ENCODE measurements at places on chromosomes 4 and X.

DNA sequence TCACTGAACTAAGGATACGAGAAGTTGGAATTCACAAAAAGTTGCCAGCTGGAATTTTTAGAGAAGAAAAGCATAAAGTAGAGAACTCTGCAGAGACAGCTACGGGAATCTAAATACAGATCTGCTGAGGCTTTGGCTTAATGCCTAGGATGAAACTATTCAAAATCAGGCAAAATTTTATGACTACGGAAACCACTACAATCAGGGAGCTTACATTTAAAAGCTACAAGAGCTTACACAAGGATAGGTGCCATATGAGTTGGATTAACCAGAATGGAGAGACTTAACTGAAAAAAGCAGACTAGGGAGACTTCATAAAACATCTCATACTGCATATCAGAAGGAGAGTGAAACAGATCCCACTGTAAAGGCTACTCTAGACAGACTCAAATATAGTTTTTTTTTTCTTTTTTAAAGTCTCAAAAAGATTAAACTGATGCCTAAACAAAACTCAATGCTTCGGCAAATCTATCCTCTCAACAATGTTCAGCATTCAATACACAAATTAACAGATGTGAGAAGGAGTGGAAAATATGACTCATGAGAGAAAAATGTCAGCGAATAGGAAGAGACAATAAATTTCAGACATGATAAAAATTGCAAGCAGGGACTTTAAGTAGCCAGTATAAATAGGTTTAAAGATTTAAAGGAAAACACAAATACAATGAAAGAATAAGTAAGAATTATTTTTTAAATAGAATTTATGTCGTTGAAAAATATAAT lies 586.1 kb downstream of the FSTL5 start:
- DNase-seq, result no peak

- DNase-seq, result no peak
These were observed at the start of gene GPC4 for GRCh38 chrX:133415276-133416105. Gene GPC4, minus strand, starts transcription at chrX:133415489. Its CDS starts 524 bp downstream, at chrX:133414965.

- peak; percentile 14 for DNase-seq
These were observed 88.8 kb downstream of the BCOR start for GRCh38 chrX:40008791-40009461.

DNA sequence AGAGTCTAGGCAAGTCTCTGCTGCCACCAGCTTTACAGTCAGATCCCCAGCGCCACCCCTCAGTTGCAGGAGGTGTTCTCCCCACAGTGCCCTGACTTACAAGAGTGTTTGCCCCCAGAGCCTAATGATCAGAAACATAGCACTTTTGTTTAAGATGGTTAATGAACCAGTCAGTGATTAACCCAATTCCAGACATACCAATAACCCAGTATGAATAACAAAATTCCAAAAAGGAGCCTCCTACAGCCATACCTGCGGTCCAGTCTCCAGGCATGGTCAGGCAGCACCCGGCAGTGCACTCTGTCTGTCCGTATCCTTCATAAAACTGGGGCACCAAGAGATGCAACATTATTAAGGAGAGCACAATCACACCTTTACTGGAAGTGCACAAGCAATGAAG lies 30.7 kb upstream of the CENPU start:
- no peak for DNase-seq

DNA sequence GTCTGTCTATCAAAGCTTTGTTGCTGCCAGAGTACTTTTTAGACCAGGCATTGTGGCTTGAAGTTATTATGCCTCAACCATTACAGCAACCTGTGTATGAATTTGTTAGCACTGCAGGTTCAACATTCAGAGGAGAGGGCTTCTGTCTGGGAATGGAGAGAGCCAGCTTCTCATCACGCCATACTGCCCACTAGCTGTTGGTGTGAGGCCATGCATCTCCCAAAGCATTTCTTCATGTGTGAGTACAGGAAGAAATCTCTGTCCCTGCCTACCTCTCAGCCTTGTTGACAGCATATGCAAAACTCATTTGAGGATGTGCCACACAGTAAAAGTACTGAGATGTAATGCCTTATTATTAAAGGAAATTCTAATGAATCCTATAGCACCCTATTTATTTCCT lies 76.9 kb upstream of the PPARGC1A start:
- no peak for DNase-seq

- DNase-seq, result no peak
These were observed 63.3 kb downstream of the GALNT7 start for GRCh38 chr4:173231916-173232315.

GRCh38 chr4:43564591-43564990 lies 672.1 kb downstream of the GRXCR1 start:
- no peak for DNase-seq

DNA sequence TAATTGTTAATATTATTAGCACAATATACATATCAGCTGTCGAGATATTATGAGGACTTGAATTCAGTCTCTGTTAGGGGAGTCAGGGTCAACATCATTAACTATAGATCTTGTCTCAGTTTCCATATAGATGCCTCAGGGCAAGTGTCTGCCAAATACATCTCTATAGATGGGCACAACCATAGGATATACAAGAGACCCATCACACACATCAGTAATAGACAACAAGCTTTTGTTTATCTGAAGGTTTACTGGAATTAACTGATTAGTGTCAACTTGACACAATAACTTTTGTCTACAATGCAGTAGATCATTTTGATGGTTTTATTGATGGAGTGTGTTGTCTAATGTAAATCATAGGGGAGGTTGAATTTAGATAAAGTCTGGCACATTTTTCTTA lies 37.1 kb upstream of the PHOX2B start:
- DNase-seq, result no peak

- no peak for DNase-seq
These were observed 130.3 kb downstream of the ADRA2C start for GRCh38 chr4:3896441-3896840.

GRCh38 chr4:145435646-145436045 lies 46.0 kb upstream of the SMAD1 start:
- no peak for DNase-seq

GRCh38 chr4:9971711-9972110 lies 49.6 kb downstream of the SLC2A9 start:
- no peak for DNase-seq

DNA sequence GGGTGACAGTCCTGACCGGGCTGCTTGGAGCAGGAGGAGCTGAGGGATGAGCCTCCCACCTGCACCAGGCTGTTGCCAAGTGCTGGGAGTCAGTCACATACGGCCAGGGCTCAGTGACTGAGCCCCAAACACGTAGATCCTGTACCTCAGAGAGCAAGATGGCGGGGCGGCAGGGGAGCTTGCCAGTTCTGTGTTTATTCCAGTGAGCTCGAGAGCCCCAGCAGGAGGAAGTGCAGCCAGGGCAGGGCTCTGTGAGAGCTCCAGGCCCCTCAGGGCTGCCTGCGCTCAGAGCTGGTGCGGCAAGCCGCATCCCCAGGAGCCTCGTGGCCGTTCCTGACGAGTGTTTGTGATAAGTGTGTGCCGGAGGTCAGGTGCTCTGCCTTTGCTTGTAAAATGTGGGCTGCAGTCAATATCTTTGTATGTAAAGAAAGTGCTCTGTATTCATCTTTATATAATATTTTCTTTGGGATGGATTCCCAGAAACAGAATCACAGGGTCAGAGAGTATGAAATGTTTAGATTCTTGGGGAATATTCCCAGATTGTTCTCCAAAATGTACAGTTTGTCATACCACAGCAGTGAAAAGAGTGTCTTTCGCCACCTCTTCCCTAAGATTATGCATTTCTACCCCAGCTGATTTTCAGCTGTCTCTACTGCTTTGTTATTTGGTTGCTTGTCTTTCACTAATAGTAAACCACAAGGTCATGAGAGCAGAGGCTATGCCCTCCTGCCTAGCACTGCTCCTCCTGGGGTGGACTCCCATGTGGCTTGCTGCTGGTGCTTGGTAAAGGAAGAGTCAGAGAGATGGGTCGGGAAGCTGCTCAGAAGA lies 50.3 kb downstream of the NELFA start:
- DNase-seq, result no peak

GRCh38 chr4:147118528-147118927 lies 172.9 kb upstream of the TTC29 start:
- no peak for DNase-seq

DNA sequence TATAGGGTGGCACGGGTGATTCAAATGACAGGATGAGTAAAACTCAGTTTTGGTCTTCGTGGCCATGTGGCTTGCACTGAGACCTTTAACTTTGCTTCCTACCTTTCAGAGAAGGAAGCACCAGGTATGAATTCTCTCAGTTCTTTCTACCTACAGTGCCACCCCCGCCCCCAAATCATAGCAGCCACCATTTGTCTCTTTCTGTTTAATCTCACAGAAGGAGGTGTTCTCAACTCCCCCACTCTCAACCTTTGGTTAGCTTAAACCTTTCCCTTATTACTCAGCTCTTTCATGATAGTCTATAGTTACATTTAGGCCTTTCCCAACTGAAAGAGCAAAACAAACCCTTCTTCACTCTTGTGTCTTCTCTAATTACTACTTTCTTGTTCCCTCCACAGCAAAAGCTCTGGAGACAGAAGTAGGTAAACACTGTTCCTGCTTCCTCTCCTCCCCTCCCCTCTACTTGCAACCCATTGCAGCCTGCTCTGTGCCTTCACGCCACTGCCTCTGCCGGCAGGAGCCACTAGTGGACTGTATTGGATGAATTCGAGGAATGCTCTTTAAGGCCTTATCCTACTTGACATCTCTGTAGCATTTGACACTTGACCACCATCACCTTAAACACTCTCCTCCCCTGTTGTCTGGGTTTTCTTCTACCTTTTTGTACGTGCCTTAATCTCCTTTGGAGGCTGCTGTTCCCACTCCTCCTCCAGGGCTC lies 123.7 kb downstream of the AFF1 start:
- peak; percentile 18 for DNase-seq

DNA sequence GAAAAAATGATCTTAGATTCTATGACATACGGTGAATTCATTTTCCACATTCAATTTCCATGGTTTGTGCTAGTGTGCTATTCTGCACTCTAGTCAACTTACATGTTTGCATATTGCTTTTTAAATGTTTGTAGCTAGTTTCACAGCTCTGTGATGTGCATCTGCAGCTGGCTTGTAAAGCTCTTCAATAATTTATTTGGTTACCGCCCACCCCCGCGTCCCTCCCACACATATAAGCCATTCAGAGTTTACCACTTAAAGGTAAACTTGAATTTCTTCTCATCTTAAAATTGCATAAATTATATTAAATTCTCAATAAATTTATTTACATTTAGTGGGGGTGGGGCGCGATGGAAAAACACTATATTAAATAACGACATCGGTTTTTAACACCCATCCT lies 291 bp upstream of the NBDY start:
- peak; percentile 23 for DNase-seq

- DNase-seq, result no peak
These were observed 278.8 kb upstream of the DIAPH2 start for GRCh38 chrX:96405842-96406241.

Data from activated CD4-positive, alpha-beta T cell treated with anti-CD3 and anti-CD28 coated beads, Interleukin-2, amount 10 ng/mL, durations not matched to agents 7 days and 5 days (primary cell).